ENCODE measurements at places on chromosomes 2 and 18.

DNA sequence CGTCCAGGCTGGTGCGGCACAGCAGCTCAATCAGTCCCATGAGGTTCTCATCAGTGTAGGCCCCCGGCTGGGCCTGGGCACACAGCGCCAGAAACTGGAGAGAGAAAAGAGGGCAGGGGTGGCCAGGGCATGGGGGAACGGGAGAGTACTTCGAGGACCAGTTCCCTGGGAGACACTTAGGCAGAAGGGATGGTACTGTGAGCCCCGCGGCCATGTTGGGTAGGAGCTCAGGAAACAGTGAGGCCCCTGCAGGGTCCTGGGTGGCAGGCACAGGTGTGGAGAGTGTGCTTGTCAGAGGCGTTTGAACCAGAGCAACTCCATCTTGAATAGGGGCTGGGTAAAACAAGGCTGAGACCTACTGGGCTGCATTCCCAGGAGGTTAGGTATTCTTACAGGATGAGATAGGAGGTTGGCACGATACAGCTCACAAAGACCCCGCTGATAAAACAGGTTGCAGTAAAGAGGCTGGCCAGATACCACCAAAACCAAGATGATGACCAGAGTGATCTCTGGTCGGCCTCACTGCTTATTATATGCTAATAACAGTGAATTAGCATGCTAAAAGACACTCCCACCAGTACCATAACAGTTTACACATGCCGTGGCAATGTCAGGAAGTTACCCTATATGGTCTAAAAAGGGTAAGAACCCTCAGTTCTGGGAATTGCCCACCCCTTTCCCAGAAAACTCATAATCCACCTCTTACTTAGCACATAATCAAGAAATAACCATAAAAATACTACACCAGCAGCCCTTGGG, 51.9 kb upstream of the SEMA4C start:
- no peak for DNase-seq

GRCh38 chr2:62660087-62660486, 45.4 kb upstream of the EHBP1 start:
- no peak for DNase-seq

DNA sequence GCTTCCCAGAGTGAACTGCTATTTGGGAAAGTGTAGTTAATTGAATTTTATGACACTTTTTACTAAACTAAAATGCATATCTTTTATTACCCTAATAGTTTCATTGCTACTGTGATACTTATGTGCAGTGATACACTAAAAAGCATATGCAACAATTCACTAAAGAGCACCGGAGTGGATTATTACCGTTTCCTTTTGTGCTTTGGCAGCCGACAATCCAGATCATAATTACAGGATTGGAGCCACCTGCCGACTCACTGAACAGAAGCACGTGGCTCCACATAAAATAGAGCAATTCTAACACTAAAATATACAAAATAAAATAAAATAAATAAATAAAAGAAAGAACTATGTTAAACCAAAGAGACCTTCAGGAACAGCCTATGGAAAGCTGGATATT, 583.4 kb downstream of the NRXN1 start:
- no peak for DNase-seq

GRCh38 chr18:26655525-26656430, 107.4 kb upstream of the KCTD1 start:
- peak; percentile 30 for DNase-seq

GRCh38 chr2:205357732-205358131, 324.6 kb upstream of the NRP2 start:
- DNase-seq = no peak

- DNase-seq = no peak
These were observed 46.1 kb upstream of the PHLPP1 start for GRCh38 chr18:62669225-62669624.

GRCh38 chr2:182359990-182360662, 66.7 kb downstream of the PDE1A start:
- peak; percentile 5 for DNase-seq

DNA sequence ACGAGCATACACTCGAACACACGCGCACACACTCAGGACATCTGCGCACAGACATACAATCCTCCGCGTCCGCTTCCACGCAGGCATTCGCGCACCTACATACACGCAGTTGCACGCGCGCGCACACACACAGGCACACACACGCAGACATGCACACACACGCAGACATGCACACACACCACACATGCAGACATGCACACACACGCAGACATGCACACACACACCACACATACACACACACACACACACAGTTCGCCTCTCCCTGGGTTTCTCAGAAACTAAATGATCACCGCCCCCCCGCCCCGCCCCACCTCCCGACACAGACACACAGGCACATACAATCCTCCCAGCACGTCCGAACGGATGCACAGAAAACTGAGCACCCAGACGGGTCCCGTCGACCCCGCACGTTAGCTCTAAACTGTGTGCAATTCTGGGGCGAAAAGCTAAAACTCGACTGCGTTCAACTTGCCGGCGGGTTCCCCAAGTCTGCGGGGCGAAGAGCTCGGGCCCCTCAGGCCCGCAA, 1.0 kb downstream of the EPHA4 start:
- DNase-seq = no peak

- no peak for DNase-seq
These were observed 5.9 kb downstream of the NFATC1 start for GRCh38 chr18:79401494-79402208.

- peak; percentile 71 for DNase-seq
These were observed 497.6 kb upstream of the FAM98A start for GRCh38 chr2:34096562-34097171.

DNA sequence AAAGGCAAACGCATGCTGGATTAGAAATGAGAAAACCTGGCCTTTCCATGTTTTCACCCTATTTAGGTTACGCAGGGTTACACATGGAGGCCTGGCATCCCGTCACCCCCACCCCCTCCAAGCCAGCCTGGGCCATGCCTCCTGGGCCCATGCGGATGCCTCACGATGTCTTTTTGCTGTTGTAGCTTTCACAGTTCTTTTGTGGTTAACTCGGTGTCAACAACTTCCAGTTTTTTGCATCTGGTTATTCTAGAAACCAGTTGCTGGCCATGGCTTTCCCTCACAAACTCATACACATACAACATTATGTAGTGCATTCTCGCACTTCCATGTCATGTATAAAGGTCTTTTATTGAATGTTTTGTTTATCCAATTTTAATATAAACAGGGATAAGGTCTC, 204.9 kb upstream of the PXDN start:
- DNase-seq = no peak

- DNase-seq = no peak
These were observed 2.7 kb upstream of the MTCL1 start for GRCh38 chr18:8702668-8703067.

GRCh38 chr2:29295845-29296244, 180.6 kb downstream of the CLIP4 start:
- DNase-seq = no peak

GRCh38 chr2:119430023-119430498, 1.6 kb upstream of the TMEM37 start:
- DNase-seq = no peak

- DNase-seq = no peak
These were observed 150.5 kb upstream of the SMAD7 start for GRCh38 chr18:49101236-49101635.

DNA sequence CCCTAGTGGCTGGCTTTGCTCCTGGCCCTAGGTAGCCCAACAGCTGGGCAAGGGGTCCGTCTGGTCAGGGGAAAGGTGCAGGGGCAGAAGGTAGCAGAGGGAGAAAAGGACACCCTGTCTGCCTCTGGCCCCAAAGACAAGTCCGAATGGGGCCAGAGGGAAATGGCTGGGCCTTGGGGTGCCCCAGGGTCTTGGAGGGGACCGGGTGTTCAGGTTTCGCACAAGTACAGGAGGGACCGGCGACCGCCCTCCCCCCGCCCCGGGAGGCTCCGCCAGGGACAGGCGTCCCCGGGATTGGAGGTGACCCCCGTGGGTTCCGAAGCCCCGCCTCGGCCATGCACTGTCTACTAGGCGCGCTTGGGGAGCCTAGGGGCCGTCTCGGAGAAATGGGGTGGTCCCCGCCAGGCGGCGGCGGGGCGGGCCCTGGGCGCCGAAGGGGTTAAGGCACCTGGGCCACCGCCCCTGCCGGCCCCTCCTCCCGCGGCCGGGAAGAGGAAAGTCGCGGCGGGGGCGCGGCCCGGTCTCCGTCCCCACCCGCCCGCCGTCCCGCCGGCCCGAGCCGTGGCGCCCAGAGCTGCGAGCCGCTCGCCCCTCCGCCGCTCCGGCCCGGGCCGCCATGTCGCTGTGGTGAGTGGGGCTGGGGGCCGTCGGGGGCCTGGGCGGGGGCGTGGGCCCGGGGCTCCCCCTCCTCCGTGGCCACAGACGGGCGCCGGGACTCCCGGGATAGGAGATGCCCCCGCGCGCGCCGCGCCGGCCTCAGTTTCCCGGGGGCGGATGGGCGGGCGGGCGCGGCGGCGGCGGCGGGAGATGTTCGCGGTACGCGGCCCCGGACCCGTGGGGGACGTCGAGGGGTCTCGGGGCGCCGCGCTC, at the start of gene B3GNT7:
Gene B3GNT7, plus strand, starts transcription at position 523 of the 870 bp plus-strand sequence. Its CDS starts 94 bp downstream, at position 617.
- no peak for DNase-seq

DNA sequence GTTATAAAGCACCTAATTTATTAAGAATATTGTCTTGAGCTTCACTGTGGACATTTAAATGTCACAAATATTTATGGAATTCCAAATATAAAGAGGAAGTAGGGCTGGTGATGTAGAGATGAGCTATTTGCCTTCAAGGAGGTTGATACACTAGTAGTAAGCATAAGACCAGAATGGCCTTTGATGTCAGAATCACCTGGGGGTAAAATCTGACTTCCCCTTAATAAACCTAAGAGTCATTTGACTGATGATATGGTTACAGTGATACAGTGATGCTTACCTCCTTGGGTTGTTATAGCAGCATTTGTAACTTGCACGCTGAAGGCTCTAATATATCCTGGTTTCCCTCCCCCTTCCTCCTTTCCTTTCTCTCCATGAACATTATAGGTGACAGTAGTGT, 143.7 kb downstream of the CERS6 start:
- DNase-seq = no peak

DNA sequence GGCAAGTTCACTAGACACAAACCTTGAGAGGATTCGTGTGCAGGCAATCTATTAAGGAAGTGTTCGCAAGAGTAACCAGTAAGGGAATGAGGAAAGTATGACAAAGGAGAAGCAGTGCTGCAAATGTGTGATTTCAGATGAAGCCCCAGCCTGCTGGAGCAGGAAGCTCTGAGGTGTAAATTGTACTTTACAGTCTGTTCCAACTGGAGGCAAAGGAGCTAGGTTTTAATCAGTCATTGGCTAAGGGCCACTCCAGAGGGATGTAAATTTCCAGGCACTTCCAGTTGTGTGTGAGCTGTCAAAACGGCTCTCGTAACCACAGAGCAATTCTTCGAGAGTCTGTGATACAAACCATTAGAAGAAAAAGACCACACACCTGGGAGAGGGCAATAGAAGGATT, 359.5 kb upstream of the FAM98A start:
- DNase-seq = no peak

DNA sequence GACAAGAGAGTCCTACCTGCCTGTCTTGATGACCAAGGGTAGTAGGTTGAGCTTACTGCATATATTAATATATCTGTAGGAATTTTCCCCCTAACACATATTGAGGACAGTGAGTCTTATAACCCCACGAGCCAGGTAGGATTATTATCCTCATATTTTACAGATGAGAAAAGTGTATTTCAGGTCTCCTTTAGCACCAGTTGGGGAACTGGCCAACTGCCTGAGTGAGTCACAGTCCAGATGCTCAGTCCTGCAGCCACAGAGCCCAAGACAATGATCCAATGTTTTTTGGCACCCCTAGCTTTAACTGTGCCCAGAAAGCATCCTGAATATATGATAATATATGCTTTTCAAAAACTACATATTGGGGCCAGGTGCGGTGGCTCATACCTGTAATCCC, 30.8 kb upstream of the GLS start:
- peak; percentile 66 for DNase-seq

DNA sequence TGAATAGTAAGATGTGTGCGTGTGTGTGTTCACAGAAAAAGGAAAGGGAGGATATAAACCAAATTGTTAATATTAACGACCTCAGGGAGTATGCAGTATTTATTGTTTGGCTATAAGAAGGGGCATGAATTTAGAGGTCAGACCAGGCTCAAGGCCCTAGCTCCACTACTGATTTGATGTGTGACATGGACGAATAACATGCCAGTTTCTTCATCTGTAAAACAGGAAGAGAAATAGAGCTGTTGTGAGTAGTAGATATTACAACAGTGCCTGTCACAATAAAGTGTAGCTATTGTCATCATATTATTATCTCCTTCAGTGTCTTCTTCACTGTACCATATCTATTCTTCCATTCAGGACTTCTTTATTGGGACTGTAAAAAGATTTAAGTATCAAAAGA, 4.1 kb upstream of the MAT2A start:
- DNase-seq = no peak

DNA sequence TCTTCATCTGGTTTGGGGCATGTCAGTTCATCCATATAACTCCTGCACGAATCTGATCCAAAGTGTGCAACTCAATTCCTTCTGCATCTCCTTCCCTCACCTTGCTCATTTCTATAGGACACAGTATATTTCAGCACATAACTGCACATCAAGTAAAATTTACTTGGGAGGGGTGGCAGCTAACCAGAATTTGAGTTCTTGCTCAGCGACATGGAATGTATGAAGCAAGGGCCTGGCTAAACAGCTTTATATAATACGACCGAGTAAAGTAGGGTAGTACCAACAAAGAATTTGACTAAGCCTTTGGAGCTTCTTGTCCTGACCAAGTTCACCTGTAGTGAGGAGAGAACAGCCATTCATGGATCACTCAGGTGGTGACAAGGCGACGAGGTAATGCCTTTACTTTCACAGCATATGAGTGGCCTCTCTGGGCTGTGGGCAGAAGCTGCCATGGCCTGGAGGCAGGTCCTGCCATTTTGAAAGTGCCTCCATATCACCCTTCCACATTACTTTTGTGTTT, 570.2 kb upstream of the TNP1 start:
- peak; percentile 33 for DNase-seq

DNA sequence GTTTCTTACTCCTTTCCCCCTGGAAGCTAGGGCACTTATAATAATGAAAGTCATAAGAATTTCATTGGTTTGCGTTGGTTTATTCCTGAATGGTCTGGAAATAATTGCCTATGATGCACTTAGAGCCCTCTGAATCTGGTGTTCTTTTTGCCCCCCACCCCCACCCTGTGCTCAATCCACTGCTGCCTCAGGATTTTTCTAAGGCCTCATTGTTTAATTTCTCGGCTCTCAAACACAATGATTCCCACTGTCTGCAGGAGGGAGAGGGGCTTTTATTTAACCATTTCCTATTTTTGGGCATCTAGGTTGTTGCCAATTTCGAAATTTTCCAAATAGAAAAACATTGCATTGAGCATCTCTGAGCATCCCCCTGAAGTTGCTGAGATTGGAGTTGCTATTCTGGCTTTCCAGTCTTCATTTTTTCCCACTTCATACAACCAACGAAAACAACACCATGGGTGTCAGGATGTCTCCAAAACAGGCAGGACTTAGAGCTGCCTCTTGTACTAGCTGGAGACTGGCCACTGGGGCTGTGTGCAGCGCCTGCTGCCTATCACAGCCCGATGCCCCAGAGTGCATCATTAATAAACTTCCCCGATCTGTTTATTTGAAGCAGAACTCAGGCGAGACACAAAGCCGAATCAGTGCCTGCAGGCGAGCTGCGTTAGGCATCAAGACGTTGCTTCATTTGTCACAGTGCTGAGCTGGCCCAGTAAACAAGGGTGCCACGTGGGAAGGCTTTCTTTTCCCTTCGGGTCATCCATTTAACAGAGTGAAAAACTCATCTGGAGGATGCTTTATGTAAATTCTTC, 1.8 kb upstream of the PCARE start:
- no peak for DNase-seq

Measured in fibroblast of skin of scalp (primary cell).